G401 (cell line): ENCODE measurements at places on chromosomes 3 and 15.

DNA sequence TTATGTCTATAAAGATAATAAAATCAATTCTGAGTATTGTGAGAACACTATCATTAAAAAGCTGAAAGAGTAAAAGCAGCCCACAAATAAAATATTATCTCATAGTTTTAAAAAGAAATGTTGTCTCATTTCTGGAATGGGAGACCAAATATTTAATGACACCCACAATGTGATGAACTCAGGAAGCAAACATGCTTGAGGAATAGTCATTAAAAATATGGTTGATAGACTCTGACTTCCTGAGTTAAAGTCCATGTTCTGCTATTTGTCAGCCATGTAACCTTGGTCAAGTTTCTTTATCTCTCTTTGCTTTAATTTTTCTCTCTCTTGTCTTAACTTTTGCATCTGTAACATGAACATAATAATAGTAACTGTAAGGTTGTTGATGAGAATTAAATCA, 35.5 kb upstream of the CHMP2B start:
- DNase-seq: no peak

- DNase-seq: no peak
Observed at GRCh38 chr3:190158261-190158660, 37.6 kb upstream of the P3H2 start.

DNA sequence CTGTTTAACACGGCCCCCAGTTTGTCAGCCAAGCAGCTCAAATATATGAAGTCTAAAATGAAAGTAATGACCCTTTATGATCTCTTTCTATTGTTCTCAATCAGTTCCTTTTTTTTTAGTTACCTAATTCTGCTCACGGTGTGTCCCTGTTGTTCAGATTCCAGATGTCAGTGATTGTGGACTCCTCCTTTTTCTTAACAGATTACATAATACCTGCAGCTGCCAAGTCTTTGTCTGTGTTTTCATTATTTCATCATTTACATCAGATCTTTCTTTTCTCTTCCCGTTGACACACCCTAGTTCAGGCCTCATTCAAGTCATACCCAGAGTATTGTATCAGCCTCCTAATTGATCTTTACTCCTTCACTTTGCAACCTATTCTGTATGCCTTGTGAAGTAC, 56.1 kb upstream of the SKIL start:
- DNase-seq: no peak

- no peak for DNase-seq
Observed at GRCh38 chr15:26096581-26096980, 233.5 kb upstream of the ATP10A start.

- peak; percentile 71 for DNase-seq
Observed at GRCh38 chr3:138332472-138333073, 2.9 kb upstream of the NME9 start.

GRCh38 chr3:26089249-26089648, 299.4 kb downstream of the OXSM start:
- peak; percentile 56 for DNase-seq

DNA sequence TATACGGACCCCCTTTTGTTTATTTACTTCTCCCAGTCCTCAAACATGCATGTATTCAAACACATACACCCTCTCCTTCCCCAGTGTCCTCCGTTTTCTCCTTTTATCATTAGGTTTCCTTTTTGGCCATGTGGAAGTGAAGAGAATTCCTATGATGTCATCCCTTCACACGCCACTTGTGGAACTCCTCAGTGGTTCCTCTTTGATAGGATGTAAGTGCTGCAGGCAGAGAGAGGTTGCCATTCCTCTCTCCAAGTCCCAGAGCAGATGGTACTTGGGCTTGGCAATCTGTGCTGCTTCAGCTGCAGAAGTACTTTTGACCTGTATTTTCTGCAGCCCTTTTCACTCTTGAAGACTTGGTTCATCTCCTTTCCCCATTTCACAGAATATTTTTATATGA, 32.9 kb upstream of the CRTC3 start:
- peak; percentile 71 for DNase-seq

DNA sequence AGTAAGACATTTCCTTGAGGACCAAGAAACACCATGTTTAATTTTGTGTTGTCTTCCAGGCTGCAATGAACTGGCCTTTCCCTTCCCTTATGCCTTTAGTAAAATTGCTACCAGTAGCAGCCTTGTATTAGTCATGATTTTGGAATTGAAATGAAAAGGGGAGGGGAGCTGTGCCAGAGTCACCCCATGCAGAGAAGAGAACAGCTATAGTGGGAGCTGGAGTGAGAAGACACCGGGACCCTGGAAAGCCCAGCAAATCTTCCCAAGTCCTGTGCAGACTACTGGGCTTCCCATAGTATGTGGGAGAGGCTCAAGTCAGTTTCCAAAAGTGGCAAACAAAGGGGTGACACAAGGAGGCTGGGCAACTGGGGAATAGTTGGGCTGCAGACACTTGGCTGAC, 178.5 kb downstream of the NR1D2 start:
- DNase-seq: no peak

DNA sequence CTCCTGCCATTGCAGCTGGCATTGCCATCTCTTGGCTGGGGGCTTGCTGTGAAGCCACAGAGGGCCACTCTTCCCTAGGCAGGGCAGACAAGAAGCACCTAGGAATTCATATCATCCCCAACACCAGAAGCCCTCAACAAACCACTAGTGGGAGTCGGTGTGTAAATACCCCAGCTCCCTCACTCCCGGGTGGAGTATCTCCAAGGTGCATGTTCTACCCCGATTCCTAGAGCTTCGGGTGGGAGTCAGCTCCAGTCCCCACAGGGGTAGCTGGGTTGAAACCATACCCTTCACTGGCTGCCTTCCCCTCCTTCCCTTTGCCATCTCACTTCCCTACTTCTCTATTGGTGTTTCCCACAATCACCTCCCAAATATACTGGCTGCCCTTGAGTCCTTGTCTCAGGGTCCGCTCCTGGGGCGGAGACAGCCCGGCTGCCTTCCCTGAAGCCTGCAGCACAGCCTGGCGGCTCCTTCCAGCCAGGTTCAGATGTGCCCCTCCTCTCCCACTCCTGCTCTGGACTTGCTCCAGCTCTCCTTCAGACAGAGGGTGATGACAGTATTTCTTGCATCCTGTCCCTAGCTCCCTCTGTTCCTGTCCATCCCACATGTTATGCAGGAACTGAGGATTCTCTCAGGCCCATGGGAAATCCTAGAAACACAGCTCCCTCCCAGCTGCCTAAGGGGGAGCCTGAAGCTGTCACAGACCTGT, 33.3 kb downstream of the FAM3D start:
- no peak for DNase-seq

DNA sequence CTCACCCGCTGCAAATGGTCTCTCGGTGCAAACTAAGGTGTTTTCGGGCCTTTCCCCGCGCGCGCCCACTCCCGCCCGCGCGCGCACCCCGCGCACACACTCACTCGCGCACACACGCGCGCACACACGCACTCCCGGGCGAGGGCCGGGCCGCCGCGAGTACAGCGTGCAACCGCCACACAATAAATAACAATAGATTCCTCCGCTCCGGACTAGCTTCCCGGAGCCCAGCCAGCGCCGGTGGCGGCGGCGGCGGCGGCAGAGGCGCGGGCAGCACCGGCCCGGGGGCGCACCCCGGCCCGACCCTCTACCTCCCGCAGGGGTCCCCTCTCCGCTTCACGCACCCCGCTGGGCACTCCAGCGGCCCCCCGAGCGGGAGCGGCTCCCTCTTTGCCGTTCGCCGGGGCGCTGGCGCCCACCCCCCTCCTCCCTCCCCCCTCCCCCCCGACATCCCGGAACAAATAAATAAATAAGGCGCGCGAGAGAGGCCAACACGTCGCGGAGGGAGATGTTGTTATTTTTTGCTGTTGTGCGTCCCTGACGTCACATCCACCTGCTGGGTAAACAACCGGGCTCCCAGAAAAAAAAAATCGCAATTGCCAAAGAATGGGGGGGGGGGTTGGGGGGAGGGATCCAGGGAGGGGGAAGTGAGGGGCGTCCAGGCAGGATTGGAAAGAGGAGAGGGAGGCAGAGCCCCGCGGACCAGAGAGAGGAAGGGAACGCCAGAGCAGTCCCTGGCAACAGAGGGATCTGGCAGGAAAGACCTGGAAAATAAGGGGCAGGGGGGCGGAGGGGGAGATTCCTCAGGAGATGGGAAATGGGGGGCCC, at the start of gene FOXP1:
Gene FOXP1 (minus strand): TSS at position 163 of the 828 bp plus-strand sequence. CDS start 385,347 bp downstream, outside the sequence.
- peak; percentile 75 for DNase-seq

DNA sequence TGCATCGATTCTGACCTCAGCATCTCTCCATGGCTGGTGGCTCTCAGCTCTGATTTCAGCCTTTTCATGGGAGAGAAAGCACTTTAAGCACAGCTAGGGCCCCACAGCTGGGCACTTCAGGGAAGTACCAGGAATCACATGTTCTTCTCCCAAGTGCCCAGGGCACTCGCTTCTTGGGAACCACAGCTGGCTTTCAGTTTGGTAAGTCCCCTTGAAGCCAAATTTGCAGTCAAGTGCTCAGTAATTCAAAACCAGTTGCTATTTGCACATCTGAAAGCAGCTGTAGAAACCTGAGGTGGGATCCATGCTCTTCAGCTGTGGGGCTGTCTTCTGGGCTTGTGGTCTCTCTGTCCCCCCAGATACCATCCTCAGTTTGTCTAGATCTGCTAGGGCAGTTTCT, 12.8 kb downstream of the GABRA5 start:
- DNase-seq: no peak

DNA sequence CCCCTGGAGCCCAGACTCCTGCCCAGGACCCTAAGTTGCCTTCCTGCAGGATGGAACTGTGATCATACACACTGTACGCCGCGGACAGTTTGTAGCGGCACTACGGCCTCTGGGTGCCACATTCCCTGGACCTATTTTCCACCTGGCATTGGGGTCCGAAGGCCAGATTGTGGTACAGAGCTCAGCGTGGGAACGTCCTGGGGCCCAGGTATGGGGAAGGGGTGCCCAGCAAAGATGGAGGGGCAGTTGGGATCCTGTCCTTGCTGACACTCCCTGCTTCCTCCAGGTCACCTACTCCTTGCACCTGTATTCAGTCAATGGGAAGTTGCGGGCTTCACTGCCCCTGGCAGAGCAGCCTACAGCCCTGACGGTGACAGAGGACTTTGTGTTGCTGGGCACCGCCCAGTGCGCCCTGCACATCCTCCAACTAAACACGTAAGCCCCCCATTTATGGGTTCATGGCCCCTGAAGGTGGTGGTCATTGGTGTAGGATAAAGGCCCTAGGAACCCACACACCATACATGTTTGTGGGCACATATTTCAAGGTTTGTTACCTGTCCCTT, 28.8 kb downstream of the NBEAL2 start:
- DNase-seq: no peak
